ENCODE measurements at places on chromosomes 13 and 19. TPM values are rescaled to one million over a fixed set of nuclear protein-coding genes. Genes with fewer than 3 reads are reported as not detected.

CNN2 gene
- total RNA-seq: 118 TPM

SIGLEC5 gene
- total RNA-seq: 1.2 TPM

ZNF571 gene
- 3.1 TPM for total RNA-seq

RPS16 gene
- total RNA-seq: 123 TPM

ZNF470 gene
- total RNA-seq: 4.3 TPM

FAM216B gene
- total RNA-seq: not detected
